ENCODE measurements at places on chromosomes 6 and 20.

DNA sequence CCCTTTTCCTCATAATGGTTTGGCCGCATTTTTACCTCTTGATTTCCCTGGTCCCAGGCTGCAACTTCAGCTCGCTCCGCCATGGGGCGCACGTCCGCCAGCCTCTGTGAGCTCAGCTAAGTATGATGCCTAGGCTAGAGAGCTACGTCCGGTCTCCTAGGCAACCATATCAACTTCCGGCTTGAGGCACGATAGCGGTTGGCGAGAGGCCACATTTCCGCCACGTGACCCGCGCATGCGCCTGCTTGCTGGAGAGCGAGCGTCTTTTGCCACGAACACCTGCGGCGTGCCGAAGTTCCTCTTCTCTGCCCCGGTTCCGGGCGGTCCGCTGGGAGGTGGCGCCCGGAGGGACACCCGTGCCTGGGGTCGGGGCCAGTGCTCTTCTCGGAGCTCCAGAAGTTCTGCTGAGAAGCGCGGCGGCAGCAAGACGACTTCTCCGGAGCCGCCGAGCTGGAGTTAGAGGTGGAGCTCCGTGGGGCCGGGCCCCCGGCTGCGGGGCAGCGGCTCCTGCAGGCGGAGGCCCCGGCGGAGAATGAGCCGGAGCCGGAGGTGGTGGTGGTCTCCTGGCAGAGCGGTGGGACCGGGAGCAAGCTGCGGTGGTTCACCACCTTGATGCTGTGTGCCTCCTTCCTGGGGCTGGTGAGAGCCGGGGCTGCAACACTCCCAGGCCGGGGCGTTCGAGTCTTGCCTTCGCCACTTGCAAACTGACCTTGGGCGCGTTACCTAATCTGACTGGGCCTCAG, 172.0 kb downstream of the SLC16A10 start:
- DNase-seq, result peak; percentile 94

- DNase-seq, result no peak
These were observed 186.7 kb downstream of the GJA10 start for GRCh38 chr6:90080876-90081481.

- DNase-seq, result no peak
These were observed 312.3 kb downstream of the TAF4 start for GRCh38 chr20:61753316-61753942.

DNA sequence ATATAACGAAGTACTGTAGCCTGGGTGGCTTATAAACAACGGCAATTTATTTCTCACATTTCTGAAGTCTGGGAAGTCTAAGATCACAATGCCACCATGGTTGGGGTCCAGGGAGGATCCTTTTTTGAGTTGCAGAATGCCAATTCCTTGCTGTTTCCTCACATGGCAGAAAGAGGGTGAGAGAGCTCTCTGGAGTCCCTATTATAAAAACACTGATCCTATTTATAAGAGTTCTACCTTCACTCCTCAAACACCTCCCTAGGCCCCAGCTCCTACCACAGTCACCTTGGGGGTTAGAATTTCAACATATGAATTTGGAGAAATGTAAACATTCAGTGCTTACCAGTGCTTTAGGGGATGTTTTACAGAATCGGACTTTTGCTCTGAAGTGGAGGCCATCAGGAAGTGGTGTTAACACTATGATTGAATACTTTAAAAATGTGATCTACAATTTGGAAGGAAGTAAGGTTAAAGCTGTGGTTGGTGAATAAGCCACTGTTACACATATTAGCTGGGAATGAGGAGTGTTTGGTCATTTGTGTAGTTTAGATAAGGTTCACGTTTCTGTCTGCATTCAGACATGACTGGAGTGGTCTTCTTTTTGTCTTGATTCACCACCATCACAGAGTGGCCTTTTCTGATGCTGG, 79.9 kb upstream of the SPTLC3 start:
- no peak for DNase-seq

DNA sequence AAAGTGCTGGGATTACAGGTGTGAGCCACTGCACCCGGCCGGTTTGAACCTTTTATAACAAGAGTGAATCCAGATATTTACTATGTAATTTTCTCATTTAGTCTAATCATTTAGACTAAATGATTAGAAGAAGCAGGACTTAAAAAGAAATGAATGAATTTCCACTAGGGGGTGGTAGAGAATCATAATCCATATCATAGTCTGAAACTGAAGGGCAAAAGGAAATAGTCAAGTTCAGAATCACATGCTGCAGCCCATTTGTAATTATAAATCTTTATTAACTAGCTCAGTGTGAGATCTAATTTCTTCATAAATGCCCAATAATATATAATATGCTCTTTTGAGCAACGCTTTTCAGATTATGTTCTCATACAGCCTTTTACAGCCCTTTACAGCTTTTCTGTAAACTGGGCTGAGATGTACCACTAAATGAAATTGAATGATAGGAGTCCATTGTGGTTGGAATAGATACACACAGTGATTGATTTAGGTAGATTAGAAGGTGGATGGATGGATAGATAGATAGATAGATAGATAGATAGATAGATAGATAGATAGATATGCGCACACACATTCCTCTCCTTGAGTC, 31.8 kb downstream of the PSMB9 start:
- DNase-seq, result no peak

GRCh38 chr6:44670146-44670545, 282.6 kb downstream of the CDC5L start:
- DNase-seq, result no peak

GRCh38 chr20:24297993-24298392, 171.4 kb upstream of the SYNDIG1 start:
- no peak for DNase-seq

- DNase-seq, result no peak
These were observed 130.3 kb downstream of the HACE1 start for GRCh38 chr6:104729433-104729832.

GRCh38 chr20:44035924-44036323, 121.3 kb downstream of the TOX2 start:
- no peak for DNase-seq

GRCh38 chr20:1587781-1588532, 30.5 kb upstream of the SIRPD start:
- no peak for DNase-seq

DNA sequence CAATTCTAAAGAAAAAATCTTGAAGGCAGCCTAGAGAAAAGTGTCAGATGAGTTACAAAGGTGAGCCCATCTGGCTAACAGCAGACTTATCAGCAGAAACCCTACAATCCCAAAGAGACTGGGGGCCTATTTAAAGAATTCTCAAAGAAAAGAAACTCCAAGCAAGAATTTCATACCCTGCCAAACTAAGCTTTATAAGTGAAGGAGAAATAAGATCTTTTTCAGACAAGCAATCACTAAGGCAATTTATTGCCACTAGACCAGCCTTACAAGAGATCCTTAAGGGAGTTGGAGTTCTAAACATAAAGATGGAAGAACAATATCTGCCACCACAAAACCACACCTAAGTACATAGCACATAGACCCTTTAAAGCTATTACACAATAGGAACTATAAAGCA, 24.9 kb upstream of the DEFB126 start:
- no peak for DNase-seq

- no peak for DNase-seq
These were observed 169.7 kb downstream of the EYA4 start for GRCh38 chr6:133410638-133411435.

- no peak for DNase-seq
These were observed 374.4 kb downstream of the UTRN start for GRCh38 chr6:144659202-144660182.

- DNase-seq, result no peak
These were observed 155.5 kb downstream of the ANKRD60 start for GRCh38 chr20:58072695-58073671.

DNA sequence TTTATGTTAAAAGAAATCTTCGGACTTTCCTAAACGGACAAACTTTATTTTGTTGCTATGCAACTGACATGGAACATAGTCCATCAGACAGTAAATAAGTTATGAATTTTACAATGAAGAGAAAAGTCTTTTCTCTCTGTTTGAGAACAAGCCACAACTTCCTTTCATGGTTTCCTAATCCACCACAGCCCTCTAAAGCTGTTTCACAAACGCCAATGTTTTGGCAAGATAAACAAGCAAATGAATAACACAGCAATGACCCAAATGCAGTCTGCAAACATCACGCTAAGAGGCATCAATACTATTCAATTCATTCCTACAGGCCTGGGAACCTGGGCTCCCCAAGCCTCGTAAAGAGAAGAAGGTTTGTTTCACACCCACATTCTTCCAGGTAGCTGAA, 60.4 kb downstream of the HAO1 start:
- no peak for DNase-seq

DNA sequence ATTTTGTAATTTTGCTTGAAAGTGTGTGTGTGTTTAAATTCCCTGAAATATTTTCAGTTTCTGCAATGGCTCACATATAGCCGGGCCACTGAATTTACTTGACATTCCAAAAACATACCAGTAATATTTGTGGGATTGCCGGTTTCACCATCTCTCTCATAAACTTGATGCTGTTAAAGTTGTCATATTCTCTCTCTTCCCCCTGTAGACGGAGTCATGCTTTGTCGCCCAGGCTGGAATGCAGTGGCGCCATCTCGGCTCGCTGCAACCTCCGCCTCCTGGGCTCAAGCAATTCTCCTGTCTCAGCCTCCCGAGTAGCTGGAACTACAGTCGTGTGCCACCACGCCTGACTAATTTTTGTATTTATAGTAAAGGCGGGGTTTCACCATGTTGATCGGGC, 122.1 kb downstream of the TIAM2 start:
- DNase-seq, result no peak

- no peak for DNase-seq
These were observed 6.4 kb upstream of the BACH2 start for GRCh38 chr6:90303039-90303438.

- DNase-seq, result no peak
These were observed 2.0 kb upstream of the SPACA1 start for GRCh38 chr6:88045521-88046136.

- no peak for DNase-seq
These were observed 52.1 kb upstream of the VSTM2L start for GRCh38 chr20:37850724-37851355.

DNA sequence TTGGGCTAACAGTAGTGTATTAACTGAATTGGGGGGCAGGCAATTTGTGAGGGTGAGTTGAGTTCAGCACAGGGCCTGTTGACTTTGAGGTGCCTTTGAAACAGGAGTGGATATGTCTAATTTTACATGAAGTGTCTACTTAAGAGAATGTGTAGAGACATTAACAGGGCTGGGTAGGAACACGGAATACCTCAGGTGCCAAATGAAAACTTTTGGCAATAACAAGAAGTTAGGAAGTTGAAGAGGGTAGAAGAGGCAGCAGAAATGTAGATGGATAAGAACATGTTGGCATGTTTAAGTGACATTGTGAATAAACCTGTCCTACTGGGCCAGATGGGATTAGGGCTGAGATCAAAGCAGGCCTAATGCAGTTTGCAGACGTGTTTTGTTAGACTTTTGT, 117.0 kb downstream of the SLC16A10 start:
- DNase-seq, result no peak

DNA sequence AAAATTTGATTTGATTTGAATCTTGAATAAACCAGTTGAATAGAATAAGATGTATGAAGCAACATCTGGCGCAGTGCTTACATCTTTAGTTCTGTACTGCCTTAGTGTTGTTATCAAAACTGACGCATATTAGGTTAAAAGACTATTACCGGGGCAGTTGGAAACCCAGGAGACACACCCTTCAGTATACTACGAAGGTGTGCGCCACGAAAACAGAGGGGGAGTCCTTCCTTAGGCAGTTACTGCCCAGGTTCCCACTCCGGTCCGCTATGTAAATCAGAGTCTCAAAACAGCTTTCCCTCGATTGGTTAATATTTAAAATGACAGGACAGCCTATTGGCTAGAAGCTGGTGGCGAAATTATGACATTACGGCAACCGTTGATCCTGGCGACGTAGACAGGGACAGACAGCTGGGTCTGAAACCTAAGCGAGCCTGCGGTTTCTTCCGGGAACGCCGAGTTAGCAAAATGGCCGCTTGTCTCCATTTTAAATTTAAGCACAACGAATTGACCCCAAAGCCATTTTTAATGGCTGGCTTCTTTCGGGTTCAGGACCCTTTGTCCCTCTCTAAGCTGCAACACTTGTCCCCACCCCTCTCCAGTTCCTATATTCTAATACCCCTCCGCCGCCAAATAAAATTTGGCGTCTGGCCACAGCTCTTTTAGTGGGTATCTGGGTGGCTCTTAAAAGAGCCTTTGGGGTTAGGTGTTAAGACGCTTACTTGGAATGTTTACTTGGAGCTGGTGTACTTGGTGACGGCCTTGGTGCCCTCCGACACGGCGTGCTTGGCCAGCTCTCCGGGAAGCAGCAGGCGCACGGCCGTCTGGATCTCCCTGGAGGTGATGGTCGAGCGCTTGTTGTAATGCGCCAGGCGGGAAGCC, 35.8 kb downstream of the HFE start:
- DNase-seq, result peak; percentile 98

GRCh38 chr6:98843271-98844243, 9.2 kb downstream of the POU3F2 start:
- no peak for DNase-seq

GRCh38 chr6:110653381-110653780, 161.9 kb downstream of the CDK19 start:
- no peak for DNase-seq

DNA sequence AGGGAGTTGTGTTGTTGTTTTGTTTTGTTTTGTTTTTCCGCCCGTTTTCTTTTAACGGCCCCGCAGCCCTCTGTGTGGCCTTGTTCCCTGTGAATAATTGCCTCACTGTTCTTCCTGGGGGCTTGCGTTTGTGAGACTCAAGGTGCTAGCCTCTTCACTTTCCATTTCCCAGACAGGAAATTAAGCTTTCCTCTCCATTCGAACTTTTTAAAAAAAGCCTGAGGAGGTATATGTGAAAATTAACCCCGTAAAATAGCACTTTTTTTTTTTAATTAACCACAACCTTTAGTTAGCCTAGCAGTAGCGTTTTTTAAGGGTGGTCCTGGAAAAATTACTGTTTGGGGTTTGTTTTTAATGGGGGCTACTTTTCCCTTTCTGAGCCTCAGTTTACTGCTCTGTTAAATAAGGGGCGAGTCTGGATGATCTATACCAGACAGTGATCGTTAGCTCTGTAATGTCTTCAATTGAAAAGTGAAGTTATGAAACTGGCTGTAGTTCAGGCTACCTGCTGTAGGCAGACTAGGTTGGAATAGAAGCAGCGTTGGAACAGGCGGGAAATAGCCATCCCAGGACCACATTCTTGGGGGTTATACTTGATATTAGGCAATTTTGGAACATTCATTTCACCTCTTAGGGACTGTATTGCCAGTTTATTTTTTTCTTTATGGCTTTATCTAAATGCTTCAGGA, 1.7 kb downstream of the STX16 start:
- no peak for DNase-seq

GRCh38 chr20:41992481-41992880, 374.3 kb upstream of the CHD6 start:
- no peak for DNase-seq

DNA sequence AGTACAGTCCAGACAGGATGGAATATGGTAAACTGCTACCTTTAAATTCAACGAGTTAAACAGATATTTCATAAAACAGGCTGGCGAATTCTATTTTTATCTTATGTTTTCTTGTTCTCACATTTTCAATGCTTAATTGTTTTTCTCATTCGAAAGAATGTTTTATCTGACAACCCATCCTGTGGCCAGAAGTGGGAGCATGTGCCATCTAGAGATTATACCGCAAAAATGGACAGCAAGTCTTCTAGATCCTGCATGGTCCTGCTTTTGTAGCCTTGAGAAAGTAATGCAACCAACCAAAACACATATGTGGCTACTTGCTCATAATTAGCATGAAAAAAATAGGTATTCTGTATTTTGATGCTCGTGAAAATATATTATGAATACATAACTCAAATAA, 30.7 kb downstream of the TUBB2B start:
- DNase-seq, result no peak

- no peak for DNase-seq
These were observed 8.8 kb upstream of the PIM1 start for GRCh38 chr6:37160922-37161778.

Data from bone marrow (tissue), 2 donors.